ENCODE measurements at places on chromosomes 5 and 9.

- DNase-seq: no peak
These were observed 58.3 kb upstream of the ACO1 start for GRCh38 chr9:32326146-32326545.

- peak; percentile 20 for DNase-seq
These were observed 134.3 kb downstream of the PPP2R2B start for GRCh38 chr5:146744068-146744745.

- DNase-seq: peak; percentile 99
These were observed at the start of the genes BRIX1 and RAD1 for GRCh38 chr5:34915139-34915855. BRIX1 (plus strand) TSS chr5:34915711; CDS start chr5:34915739, 28 bp downstream. RAD1 (minus strand) TSS chr5:34915504; CDS start chr5:34914892, 612 bp downstream.

- DNase-seq: no peak
These were observed 463.7 kb upstream of the CLINT1 start for GRCh38 chr5:158322620-158323019.

DNA sequence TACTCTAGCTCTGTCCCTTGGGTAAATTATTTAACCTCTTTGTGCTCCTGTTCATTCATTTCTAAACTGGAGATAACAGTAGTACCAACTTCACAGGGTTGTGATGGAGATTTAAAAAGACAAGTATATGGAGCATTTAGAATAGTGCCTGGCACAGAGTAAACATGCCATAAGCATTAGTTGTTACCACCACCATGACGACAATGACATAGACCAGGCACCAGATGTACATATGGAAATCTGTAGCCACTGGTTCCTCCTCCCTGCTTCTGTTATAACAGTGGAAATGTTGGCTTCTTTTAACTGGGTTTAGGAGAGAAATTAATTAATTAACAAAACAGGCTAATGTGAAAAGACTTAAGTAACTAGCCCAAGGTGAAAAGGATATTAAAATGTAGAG lies 217.5 kb downstream of the DENND1A start:
- DNase-seq: no peak

DNA sequence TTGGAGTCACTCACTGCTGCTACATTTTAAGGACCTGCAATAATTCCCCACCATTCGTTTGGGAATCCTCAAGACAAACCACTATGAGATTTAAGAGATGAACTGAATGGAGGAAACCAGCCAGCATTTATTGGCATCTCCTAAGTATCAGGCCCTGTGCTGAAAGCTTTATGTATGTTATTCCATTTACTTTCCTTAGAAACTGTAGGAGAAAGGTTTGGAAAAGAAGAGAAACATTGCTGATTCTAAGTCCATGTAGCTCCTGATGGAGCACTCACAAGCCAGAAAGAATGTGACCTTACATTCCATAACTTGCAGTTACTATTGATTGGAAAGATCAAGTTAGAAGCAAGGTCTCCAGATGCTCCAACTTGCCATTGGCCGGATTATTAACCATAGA lies 267.4 kb downstream of the GAS1 start:
- no peak for DNase-seq

DNA sequence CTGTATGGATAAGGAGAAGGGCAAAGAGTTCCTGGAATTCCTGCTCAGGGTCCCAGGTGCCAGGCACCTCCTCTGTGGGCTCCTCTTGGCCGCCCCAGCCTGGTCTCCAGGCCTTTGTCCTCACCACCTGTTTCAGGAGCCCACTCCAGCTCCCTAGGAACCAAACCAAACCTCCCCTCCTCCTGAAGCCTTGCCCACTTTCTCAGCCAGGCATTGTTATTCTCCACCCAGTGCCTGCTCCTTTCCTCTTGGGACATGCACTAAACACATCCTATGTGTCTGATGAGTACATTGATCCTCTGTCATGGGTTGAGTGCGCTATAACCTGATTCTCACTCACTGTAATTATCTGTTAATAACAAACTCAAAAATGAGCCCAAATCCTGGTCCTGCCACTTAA lies 189.8 kb downstream of the SPOCK1 start:
- no peak for DNase-seq

- DNase-seq: no peak
These were observed 110.0 kb downstream of the STK32A start for GRCh38 chr5:147344861-147345260.

GRCh38 chr5:172671091-172671490 lies 30.0 kb downstream of the NEURL1B start:
- no peak for DNase-seq

DNA sequence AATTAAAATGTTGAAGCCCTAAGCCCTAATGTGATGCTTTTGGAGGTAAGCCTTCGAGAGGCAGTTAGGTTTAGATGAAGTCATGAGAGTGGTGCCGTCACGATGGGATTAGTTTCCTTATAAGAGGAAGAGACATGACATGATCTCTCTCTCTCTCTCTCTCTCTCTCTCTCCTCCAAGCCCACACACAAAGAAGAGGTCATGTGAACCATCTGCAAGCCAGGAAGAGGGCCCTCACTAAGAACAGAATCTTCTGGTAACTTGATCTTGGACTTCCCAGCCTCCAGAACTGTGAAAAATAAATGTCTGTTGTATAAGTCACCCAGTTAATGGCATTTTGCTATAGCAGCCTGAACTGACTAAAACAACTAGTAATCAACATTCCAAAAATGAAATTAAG lies 175.5 kb downstream of the GNA14 start:
- DNase-seq: no peak

Data from right hindlimb (tissue), 1 donor.